ENCODE measurements at places on chromosomes 3 and 15. TPM values are rescaled to one million over a fixed set of nuclear protein-coding genes. Genes with fewer than 3 reads are reported as not detected.

GRCh38 chr3:159448902-159449301 is 539.7 kb upstream of the IL12A start:
- DNase-seq = no peak

- DNase-seq = no peak
Observed at GRCh38 chr3:117017135-117017894, 307.7 kb downstream of the TUSC7 start.

DNA sequence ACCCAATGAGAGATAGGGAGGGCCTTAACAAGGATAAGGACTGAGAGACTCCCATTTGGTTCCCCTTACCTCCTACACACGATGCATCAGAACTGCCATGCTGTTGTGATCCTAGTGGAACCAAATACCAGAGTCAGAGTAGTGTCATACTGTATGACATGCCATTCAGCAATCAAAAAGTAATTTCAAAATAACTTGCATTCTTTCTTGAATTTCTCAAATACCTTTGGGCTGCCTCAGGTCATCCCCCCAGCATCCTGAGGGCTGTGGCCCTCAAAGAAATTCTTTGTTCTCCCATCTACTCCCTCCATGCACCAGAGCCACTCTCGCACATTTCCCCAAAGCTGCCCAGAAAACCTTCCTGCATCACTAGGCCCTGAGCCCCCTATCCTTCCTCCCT is 68.9 kb upstream of the PPP2R3A start:
- no peak for DNase-seq

GRCh38 chr3:156728267-156728985 is 54.0 kb downstream of the TIPARP start:
- no peak for DNase-seq

GRCh38 chr3:123540285-123540684 is 44.6 kb downstream of the HACD2 start:
- DNase-seq = no peak

DNA sequence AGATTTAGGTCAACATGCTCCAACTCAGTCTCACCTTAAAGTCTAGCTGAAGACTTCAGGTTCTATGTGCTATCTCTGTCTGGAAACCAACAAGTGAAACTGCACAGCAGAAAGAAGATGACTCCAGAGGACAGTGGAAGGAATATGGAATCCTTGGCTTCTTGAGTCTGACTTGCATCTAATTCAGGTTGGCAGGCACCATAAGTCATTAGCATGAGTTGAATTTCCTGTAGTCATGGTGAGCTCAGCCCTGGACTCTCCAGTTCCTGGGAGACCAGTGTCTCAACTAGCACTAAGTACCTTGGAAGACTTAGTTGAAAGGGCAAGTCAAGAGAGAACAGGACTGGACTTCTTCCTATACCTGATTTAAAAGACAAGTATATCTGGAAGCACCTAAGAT is 129.7 kb downstream of the DTWD1 start:
- DNase-seq = no peak

- DNase-seq = no peak
Observed at GRCh38 chr3:197600796-197601565, 45.2 kb upstream of the BDH1 start.

DNA sequence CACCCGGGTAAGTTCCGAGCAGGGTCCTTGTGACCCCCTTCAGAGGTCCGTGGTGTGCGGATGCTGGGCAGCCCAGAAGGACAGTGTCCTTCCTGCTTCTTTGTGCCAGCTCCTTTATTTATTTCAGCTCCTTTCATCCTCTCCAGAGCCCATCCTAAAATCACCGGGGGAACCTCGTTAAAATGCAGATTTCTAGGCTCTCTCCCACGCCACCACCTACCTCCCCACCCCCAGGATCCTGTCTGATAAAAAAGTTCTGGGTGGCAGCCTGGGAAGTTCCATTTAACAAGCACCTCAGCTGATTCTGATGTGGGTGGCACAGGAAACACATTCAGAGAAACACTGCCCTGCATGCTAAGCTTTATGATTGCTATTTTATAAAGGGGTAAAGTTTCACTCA is 12.5 kb upstream of the IGF1R start:
- no peak for DNase-seq

The NPAP1 gene
- not detected for total RNA-seq

The MKRN3 gene
- total RNA-seq = 1.0 TPM

The XCR1 gene
- total RNA-seq = not detected

The TMCO5A gene
- not detected for total RNA-seq

The ISG20 gene
- 110 TPM for total RNA-seq

The UROC1 gene
- total RNA-seq = not detected

The ERICH6 gene
- not detected for total RNA-seq

Data from activated naive CD8-positive, alpha-beta T cell treated with anti-CD3 and anti-CD28 coated beads for 36 hours (primary cell).